ENCODE measurements at places on chromosomes 16 and 17. TPM values are rescaled to one million over a fixed set of nuclear protein-coding genes. Genes with fewer than 3 reads are reported as not detected.

DNA sequence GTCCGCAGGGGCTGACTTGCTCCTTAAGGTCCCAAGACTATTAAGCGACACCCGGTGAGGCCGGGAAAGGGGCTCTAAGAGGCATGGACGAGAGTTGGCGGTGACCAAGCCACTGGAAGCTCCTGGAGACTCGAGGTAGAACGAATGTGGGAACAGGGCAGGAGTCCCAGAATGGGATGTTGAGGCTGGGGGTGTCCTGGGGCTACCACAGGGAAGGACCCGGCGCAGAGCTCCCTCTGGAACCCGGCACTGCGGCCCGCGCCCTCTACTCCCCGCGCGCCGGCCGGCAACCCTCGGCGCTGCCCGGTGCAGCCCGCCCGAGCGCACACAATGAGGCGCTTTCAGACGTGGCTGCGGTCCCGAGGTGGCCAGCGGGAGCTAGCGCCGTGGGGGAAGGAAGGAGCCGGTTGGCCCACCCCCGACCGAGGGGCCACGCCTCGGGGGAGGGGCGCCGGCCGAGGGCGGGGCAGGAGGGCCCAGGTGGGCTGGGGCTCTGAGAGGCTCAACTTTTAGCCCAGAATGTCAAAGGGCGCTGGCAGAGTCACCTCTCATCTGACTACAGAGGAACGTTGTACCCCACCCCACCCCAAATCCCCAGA is at the start of gene CHST6:
CHST6 (minus strand) TSS at position 366 of the 599 bp plus-strand sequence. CDS start 15,613 bp downstream, outside the sequence.
- peak; percentile 1 for DNase-seq

DNA sequence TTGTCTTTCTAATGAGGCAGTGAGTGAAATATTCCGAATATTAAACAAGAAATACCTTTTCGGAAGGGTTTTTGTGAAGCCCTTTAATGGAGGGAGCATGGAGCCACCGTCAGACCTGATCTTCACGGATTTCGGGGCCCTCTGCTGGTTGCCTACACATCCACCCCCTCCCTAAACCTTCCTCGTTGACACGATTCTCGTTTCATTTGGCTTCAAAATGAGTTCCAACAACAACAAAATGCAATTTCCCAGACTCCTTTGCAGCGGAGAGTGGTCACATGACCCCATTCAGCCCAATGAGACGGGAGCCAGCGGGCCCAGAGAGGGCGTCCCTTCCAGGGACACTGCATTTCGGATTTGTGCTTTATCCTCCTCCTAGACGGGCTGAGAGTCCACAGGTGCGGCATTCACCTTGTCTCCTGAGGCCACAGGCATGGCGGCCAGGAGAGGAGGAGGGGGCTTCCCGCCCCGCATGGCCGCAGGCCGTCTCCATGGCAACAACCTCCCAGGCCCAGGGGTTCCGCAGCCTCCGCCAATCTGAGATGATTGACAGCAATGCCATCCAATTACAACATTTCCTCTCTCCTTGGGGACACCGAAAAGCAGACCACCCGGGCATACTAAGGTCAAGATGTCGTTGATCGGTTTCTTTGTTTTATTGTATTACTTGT is 259.8 kb downstream of the C16orf95 start:
- no peak for DNase-seq

- DNase-seq, result peak; percentile 72
These were observed 31.2 kb upstream of the TENT4B start for GRCh38 chr16:50121721-50122445.

DNA sequence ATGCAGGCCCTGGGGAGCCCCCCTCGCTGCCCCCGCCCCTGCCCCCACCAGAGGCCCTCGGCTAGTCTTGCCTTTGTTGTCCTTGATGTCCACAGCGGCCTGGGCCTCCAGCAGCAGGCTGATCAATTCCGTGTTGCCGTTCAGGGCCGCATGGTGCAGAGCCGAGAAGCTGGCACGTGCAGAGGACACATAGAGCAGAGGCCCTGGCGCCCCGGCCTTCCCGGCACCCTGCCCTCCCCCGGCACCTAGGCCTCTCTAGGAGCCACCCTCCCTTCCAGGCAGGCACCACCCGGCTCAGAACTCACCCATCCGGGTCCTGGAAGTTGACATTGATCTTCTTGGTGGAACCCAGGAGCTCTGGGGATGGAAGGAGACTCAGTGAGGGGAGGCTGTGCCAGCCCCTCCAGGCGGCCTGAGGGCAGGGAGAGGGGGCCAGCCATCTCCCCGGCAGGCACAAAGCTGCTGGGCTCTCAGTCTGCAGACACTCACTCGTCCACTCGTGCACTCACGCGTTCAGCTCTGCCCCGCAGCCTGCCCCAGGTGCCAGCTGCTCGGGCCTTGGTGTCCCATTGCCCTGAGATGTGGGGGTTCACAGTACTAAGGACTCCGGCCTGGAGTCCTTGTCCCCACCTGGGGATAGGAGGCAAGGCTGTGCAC is 6.3 kb downstream of the CASKIN1 start:
- no peak for DNase-seq

DNA sequence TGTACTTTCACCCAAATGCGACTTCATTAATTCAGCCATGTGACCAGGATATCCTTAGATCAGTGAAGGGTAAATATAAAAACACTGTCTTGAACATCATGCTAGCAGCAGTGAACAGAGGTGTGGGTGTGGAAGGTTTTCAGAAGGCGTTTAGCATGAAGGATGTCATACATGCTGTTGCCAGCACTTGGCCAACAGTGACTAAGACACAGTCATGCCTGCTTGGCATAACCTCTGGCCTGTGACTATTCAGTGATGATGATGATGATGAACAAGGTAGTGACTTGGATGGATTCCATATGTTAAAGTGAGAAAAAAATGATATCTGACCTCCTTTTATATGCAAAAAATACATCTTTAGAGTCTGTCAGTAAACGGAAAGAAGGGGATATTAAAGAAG is 97.9 kb downstream of the MAP2K4 start:
- DNase-seq, result no peak

DNA sequence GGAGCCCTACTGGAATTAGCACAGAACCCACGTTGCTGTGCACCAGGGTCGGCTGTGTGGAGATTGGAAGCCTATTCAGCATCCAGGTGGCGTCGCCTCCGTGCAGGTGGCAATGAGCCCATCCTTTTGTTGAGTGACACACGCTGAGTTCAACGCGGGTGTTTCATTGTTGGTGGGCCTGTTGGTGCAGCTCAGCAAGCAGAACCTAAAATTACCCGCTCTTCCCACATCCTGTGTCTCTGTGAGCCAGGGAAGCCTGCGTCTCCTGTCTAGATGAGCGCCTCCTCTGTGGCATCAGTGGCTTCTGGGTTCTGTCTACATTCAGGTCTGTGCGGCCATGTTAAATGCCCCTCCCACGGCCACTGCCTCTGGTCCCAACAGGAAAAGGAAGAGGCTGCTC is 14.5 kb downstream of the CD2BP2 start:
- DNase-seq, result peak; percentile 48

DNA sequence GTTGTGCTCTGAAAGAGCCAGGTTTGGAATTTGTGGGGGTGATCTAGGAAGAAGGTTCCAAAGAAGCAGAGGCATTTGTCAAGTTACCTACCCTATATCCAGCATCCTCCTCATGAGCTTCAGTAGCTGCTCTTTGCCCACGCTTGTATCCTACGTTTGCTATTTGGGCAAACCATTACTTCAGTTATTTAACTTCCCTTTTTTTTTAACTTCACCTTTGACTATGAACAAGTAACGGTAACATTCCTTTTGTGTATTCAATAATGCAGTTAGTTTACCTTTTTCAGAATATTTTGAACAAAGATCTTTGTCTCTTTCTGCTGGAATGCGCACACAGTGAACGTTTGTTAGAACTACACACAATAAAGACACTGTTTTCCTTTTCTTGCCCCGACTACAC is 41.5 kb downstream of the CYB5B start:
- no peak for DNase-seq

The ZNF18 gene
- total RNA-seq, result 13.1 TPM

The ARL4D gene
- total RNA-seq, result 2.9 TPM
